ENCODE measurements at places on chromosomes 2 and 18.

DNA sequence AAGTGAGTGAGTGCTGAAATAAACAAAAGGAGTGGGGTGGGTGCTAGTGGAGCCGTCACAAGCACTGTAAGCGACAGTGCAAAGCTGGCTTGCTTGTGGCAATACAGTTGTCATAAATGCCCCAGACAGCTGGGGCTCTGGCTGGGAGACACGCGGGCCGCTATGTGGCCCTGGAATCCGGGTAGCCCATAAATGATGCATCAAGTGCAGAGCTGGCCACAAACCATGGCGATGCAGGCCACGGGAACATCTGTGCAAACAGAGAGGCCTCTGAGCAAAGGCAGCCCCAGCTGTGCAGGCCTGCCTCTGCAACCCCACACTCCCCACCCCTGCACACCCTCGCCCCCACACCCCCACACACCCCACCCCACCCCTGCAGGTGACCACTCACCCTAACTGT is 349.2 kb upstream of the ID2 start:
- no peak for DNase-seq

GRCh38 chr2:236988690-236989624 is 96.7 kb upstream of the COPS8 start:
- DNase-seq, result no peak

GRCh38 chr2:173984866-173985604 is 19.9 kb upstream of the SP3 start:
- no peak for DNase-seq

GRCh38 chr2:19872302-19872701 is 29.5 kb downstream of the TTC32 start:
- DNase-seq, result no peak

DNA sequence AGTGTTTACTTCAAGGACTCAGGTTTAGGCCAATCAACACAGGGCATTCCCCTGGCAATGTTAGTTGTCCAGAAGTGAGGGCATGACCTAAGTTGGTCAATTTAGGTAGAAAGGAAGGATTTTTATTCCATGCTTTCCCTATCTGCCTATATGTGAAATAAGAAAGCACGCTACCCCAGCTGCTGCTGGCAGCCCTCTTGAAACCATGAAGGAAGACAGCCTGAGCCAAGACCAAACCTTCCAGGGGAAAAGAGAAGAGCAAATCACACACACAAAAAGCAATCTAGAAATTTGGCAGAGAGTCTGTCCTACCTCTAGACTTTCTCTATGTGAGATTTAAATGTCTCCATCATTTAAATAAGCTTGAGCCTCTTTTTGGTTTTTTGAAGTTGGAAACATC is 387.6 kb downstream of the TNS1 start:
- DNase-seq, result no peak

DNA sequence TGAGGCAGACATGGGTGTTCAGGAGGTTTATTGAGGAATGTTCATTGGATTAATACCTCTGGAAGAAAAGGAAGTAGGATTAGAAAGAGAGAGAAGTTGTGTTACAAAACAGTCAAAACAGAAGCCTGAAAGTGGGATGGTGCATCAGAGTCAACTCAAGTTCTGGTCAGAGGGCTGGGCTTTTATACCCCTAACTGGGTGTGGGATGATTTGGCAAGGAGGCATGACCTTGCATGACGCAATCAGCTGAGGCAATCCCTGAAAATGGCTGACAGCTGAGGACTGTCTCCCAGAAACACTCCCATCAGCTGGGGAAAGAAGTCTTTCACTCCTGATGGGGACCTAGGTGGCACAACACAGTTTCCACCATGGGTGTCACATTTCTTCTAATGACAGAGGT is 818.2 kb downstream of the SATB2 start:
- no peak for DNase-seq

- DNase-seq, result no peak
These were observed 46.5 kb upstream of the SLC1A4 start for GRCh38 chr2:64942693-64943092.

- no peak for DNase-seq
These were observed 76.7 kb upstream of the DTNA start for GRCh38 chr18:34633368-34633767.
